SW 1271 (cell line): ENCODE measurements at places on chromosomes 1 and 21.

DNA sequence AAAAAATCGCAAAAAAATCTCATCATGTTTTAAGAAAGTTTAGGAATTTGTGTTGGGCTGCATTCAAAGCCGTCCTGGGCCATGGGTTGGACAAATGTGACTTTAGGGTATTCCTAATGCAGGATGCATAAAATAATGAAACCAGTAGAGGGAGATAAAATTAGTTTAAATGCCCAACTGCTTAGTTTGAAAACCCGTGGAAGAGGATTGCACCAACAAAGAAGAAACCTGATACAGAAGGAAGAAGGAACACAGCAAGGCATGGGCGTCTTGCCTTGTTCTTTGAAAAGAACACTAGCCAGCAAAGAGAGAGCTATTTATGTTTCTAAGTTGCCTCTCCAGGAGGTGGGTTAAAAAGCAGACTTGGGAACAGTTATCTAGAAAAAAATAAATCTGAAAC, 37.9 kb downstream of the WDR3 start:
- DNase-seq, result no peak

DNA sequence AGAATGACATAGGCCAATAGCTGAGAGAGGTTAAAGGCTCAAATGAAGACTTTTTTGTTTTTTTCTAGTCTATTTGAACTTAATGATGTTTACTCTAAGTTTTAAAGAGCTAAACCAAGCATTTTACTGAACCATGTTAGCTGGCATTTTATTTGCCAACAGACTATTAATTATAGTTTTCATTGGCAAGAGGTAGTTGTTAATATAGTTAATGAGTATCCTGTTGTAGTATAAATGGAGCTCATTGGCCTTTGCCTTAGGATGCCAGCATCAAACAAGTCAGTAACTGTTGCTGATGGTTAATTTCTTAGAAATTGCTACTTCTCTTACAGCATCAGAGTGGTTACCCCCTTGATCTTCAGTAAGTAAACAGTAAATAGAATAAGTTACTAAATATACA, 339.0 kb upstream of the B3GALT2 start:
- no peak for DNase-seq

GRCh38 chr1:160429702-160430535, 29.6 kb downstream of the VANGL2 start:
- DNase-seq, result no peak

DNA sequence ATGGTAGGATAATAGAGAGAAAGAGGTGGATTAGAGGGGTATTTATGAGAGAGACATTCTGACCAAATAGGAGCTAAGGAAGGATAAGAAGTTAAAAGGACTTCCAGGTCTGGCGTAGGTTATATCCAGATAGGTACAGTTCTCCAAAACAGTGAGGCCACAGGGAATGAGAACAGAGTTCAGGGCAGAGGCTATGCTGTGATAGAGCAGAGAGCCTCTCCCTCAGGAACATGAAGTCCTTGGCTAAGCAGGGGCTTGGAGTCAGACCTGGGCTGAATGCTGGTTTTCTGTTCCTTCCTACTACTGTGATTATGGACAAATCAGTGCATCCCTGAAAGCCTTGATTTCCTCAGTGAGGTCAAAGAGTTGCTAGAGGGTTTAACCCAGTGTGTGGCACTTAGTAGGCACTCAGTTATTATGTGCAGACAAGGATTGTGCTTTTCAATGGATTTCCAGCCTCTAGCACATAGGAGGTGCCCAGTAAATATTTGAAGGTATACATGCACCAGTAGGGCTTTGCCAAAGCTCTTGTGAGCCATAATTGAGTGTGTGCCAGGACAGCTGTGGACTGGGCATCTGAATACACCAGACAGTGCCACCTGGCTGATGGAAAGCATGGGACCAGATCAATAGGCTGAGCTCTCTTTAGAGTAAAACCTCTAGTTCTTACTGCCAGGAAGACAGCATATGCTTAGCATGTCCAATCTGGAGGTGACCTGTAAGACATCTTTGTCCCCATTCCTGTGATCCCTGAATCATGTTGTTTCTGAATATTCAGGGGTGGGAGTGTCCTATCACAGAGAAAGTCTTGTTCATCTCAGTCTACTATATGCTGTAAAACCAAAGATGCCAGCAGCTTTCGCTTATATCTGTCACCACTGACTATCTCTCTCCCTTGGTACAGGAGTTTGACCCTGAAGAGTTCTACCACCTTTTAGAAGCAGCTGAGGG, 111.1 kb downstream of the PIK3R3 start:
- no peak for DNase-seq

- no peak for DNase-seq
These were observed 611 bp upstream of the PIK3C2B start for GRCh38 chr1:204495078-204495753.

DNA sequence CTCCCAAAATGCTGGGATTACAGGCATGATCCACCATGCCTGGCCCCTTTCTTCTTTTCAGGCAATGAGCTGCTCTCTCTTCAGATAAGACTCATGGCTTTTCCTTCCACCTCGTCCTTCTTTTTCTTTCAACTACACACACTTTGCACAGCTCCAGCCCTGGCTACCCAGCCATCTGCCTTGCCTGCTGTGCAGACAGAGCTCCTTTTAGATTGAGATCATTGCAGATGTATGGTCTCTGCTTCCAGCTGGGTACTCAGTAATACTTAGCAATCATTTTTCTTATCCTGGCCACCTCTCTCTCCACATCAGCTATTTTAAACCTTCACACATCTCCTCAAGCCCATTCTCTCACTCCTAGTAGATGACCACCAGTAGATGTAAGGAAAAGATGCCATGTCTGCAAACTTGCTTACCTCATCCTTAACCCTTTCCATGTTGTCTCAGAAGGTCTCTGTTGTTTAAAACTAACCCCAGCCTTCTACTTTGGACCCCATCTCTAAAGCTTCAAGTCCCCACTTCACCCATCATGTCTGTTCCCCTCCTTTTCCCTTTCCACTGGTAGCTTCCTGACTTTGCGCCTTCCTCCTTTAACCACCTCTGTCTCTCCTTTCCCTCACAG, 7.3 kb downstream of the RAB4A start:
- DNase-seq, result no peak

GRCh38 chr21:30354308-30355005, 6.1 kb upstream of the KRTAP23-1 start:
- no peak for DNase-seq

GRCh38 chr21:17003258-17003615, 509.6 kb upstream of the CXADR start:
- DNase-seq, result no peak

GRCh38 chr1:207831517-207832327, 79.2 kb downstream of the CD34 start:
- DNase-seq, result no peak

- no peak for DNase-seq
These were observed 10.1 kb upstream of the LRRC71 start for GRCh38 chr1:156910309-156910782.

GRCh38 chr1:22665752-22666151, 12.7 kb downstream of the C1QB start:
- DNase-seq, result no peak

GRCh38 chr1:44436401-44437106, 31.5 kb downstream of the RNF220 start:
- no peak for DNase-seq

DNA sequence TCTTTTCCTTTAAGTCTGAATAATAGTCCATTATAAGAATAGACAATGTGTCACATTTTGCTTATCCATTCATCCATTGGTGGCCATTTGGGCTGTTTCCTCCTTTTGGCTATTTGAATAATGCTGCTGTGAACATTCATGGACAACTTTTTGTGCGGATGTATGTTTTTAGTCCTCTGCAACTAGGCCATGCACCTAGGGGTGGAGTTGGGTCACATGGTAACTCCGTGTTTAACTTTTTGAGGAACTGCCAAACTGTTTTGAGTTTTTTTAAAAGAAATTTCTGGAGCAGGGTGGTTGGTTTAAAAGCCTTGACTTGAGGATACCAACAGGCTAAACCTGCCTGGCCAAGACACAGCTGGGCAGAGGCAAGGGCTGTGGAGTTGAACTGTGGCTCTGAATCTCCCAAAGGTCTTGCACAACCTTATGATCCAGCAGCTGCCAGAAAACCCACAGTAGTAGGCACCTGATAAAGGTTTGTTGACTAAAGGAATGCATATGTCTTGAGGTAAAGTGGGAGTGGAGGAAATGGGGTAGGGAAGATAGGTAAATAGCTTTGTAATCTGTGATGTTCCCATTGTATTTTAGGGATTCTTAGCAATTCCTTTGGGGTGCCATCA, 5.6 kb upstream of the RPTN start:
- no peak for DNase-seq

- no peak for DNase-seq
These were observed 85.2 kb downstream of the SDCCAG8 start for GRCh38 chr1:243341074-243341473.

DNA sequence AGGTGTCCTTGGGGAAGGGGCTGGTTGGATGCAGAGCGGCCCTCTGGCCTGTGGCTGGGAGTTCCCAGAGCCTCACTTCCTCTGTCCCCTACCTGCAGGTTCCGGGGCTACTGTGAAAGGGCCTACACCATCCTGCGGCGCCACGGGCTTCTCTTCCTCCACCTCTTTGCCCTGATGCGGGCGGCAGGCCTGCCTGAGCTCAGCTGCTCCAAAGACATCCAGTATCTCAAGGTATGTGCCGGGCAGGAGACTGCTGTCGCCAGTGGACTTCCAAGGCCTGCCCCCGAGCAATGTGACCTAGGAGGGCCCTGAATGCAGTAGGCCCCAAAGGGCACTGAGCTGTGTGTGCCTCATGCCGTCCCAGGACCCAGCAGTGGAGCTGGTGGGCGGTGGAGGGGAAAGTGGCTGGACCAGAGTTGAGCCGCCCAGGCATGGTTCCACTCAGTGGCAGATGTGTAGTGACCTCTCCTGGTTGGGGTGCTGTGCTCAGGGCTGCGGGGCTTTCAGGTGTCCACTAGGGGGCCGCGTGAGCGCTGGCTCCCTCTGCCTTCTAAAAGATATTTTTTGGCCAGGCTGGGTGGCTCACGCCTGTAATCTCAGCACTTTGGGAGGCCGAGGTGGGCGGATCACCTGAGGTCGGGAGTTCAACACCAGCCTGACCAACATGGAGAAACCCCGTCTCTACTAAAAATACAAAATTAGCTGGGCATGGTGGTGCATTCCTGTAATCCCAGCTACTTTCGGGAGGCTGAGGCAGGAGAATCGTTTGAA, 73.4 kb downstream of the PIK3CD start:
- peak; percentile 44 for DNase-seq

- DNase-seq, result no peak
These were observed at the start of gene KRTAP20-4 for GRCh38 chr21:30620522-30620921. KRTAP20-4 (plus strand) TSS chr21:30620627.
